ENCODE measurements at places on chromosomes 4 and X.
A peak's percentile ranks its signal among the peaks of the same experiment; 100 is the strongest.

DNA sequence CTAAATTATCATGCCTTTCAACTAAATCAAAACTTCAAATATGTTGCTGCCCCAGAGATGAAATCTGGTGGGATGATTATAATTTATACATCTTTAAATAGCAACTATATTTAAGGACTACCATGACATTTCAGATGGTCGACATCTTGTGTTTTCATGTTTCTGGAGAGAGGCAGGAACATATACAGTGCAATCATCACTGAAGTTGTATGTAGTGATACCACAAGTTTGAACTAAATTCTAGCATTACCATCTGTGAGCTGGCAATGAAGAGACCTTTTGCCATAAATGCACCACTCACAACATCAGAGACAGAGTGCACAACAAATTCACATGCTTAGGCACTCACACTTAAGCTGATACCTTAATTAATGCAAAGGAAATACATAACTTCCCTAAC, 196.4 kb upstream of the GPC4 start:
- no peak for DNase-seq

DNA sequence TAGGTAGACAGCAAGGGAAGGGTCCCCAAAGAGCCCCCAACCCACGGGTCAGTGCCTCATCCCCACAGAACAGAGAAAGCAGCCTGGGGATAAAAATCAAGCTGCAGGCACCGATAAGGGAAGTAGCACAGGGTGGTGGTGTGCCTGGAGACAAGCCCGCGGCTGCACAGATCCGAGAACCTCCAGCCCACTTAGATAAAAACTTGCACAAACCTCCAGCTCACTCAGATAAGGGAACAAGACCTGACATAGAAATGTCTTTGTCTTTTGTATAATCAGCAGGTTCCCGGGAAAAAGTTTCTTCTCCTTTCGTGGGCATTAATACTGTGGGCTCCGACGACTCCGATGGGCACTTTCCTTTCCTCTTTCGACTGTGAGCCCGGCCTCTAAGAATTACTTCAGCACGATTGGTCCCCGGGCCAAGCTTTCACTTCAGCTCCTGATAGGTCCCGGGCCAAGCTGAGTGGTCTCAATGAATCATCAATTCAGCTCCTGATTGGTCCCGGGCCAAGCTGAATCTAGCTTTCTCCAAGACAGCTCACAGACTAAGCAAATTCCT, 32.4 kb downstream of the PRDX4 start:
- no peak for DNase-seq

GRCh38 chrX:54891573-54891972, 29.1 kb upstream of the TRO start:
- DNase-seq: no peak

GRCh38 chr4:68693325-68694075, 23.0 kb upstream of the UGT2B15 start:
- no peak for DNase-seq

DNA sequence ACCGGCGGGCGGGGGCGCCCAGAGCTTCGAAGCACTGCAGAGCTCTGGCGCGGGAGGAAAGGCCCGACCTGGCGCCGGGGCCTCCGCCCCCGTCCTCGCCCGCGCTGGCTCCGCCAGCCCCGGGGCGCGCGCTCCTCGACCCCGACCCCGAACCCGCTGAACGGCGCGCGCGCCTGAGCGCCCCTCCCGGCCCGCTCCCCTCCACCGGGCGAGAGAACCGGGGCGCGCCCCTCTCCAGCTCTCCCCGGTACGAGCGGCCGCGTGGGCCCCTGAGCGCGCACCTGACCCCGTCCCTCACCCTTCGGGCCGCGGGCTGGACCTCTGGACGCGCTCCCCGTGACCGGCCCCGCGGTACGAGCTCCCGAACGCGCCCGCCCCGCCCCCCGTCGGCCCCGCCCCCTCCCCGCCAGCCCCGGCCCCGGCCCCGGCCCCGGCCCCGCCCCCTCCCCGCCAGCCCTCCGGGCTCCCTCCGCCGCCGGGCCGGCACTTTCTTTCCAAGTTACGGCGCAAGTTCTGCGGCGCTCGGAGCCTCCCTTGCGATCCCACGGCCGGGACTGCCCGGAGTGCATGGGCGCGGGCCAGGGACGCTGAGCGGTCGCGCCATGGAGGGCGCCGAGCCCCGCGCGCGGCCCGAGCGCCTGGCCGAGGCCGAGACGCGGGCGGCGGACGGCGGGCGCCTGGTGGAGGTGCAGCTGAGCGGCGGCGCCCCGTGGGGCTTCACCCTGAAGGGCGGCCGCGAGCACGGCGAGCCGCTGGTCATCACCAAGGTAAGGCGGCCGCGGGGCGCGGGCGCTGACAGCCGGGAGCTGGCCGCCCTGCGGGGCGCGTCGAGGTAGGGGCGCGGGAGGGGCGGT, at the start of gene SHROOM2:
SHROOM2 (plus strand) TSS at position 486 of the 854 bp plus-strand sequence; CDS start at position 603, 117 bp downstream.
- DNase-seq: no peak

- no peak for DNase-seq
Observed at GRCh38 chrX:18891548-18891945, 92.4 kb downstream of the PHKA2 start.

DNA sequence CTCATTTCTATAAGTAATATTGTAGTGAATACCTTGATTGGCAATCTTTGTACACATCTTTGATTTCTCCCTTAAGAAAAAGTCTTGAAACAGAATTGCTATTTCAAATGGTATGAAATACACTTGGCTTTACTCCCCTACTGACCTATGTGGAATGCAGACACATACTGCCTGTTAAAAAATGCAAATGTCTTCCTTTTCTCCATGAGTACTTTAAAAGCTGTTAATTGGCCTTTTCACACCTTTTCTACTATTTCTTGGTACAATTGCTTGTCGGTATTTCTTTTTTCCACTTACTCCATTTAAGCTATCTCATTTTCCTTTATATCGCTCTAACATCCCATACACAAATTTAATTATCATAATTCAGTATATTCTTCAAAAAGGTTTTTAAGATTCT, 87.2 kb downstream of the FRYL start:
- no peak for DNase-seq

DNA sequence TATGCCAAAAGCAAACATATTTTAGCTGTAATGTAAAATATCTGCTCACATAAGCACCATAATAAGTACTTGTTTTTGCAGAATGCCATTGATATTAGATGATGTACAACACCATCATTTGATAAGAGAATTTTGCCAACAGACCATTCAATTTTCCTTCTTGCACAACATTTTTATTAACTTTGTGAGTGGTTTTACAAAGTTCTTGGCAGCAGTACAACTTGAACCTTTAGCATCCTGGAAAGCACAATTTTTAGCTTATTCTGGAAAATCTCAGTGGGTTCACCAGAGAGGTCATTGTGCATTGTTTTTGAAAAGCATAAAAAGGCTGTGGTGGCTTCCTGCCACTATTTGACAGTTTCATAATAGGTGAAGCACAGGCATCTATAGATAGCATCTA, 26.4 kb upstream of the REPS2 start:
- DNase-seq: no peak

- DNase-seq: no peak
Observed at GRCh38 chr4:57370691-57371090, 260.5 kb upstream of the IGFBP7 start.

GRCh38 chr4:155973639-155974475, 20.2 kb upstream of the CTSO start:
- no peak for DNase-seq

DNA sequence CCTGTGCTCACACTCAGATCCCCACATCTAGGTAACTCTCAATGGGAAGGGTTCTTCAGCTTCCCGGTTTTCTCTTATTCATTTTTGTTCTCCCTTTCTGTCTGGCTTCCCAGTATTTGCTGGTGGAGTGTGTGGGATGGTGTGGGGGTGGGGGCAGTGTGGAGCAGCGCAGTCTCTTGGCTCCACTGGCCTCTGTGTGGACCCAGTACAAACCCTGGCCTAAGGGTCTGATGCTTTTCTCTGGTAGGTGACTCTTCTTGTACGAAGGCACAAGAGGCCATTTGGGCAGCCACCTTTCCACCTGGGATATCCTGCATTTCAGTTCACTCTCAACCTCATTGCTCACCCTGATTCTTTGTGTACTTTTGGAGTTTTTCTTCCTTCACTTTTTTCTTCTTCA, 71.3 kb downstream of the NBDY start:
- DNase-seq: no peak

- no peak for DNase-seq
Observed at GRCh38 chr4:179486570-179487335, 2044.5 kb upstream of the AGA start.

DNA sequence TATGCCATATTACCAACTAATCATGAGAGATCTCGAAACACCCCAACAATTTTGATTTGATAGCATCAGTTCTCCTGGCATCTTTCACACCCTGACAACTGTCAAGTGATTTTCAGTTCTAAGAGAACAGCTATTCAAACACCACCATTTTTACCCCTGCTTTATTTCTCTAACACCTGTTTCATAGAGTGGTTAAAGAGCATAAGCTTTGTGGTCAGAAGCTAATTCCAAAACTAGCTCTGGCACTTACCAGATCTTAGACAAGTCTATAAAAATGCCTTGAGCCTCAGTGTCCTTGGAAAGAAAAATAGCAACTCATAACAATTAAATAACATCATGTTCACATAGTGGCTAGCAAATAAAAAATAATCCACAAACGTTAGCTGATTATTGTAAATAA, 17.9 kb downstream of the PPA2 start:
- DNase-seq: no peak

DNA sequence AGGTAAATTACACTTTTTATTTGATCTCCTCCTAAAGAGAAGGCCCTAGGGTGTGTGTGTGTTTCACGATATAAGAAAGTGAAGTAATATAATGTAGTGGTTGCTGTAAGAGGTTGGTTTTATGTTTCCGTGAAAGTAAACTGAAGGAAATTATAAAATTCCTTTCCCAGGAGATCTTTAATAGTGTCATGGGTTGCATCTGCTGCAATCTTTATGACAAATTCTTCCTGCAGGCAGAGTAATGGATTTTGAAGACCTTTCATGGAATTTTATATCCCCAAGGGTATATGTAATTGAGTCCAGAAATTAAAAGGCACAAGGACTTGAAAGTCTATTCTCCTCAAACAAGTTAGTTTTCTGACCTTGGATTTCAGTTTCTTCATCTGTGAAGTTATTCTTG, 538.6 kb downstream of the ANKRD50 start:
- no peak for DNase-seq

- no peak for DNase-seq
Observed at GRCh38 chr4:89803915-89804314, 33.0 kb downstream of the SNCA start.

- DNase-seq: no peak
Observed at GRCh38 chrX:22963196-22963595, 36.6 kb upstream of the DDX53 start.

- no peak for DNase-seq
Observed at GRCh38 chr4:38983787-38984598, 48.2 kb downstream of the TMEM156 start.

DNA sequence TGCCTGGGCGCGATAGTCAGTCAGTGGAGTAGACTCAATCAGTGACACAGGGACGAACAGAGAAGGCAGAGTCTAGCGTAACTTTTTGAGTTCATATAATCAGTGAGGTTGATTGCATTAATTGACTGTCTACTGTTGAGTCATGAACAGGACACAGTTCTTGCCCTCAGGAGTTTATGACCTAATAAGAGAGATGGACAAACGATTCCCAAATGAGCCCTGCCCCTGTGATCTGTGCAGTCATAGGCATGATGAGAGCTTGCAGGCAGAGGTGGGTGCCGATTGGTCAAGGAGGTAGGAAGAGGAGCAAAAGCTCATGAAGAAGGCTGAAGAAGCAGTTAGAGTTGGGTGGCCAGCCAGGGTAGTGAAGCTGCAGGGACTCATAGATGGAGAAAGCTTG, 57.1 kb downstream of the ADD1 start:
- no peak for DNase-seq

GRCh38 chrX:133461231-133461630, 45.9 kb upstream of the GPC4 start:
- no peak for DNase-seq

- peak; percentile 15 for DNase-seq
Observed at GRCh38 chr4:172892300-172892699, 276.3 kb upstream of the GALNT7 start.

GRCh38 chr4:16048619-16049419, 35.0 kb downstream of the PROM1 start:
- DNase-seq: no peak

DNA sequence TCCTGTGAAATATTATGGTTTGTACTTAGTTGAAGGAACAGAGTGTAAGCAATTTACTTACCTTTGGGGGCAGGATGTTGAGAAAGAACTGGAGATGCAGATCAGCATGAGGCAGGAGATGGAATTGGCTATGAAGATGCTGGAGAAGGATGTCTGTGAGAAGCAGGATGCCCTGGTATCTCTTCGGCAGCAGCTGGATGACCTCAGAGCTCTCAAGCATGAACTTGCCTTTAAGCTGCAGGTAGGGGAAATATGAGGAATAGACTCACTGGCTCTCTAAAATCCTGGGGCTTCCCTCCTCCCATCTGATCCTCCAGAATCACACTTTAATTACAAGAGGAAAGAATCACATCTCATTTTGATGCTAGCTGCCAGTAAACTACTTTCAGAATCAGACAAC, 51.0 kb downstream of the GRSF1 start:
- DNase-seq: no peak

GRCh38 chrX:116239944-116240840, 69.6 kb downstream of the AGTR2 start:
- DNase-seq: no peak

DNA sequence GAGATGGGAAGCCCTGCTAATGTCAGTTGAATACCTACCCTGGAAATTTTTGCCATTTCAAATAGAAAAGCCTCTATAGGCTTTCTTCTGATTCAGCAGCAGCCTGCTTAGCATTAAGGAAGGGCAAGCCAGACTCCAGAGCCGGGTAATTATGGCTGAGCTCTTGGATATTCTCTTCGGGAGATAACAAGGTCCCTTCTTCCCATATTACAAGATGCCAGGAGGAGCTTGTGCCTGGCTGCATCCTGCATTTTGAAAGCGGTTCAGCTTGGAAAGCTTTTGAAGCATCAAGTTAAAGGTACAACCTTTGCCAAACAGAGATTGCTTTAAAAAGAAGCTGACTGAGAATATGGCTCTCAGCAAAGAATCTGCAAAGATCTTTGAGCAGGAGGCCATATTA, 399.6 kb upstream of the RPS6KA3 start:
- DNase-seq: no peak

DNA sequence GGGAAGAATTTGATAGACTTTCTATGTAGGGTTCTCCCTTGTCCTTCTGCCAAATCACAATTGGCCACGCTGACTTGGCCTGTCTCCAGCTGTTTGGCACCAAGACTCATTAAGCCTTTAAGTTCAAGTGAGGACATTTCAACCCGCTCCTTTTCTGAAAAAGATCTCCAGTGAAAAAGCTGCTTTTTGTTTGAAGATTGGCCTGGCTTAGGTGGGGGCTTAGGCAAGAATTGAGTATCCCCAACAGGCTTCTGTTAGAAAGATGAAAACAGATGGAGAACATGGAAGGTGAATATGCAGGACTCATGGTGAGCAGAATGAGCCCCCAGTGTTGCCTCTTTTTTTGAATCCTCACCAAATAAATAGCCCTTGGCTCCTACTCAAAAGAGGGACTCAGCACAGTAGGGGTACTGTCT, 28.5 kb upstream of the LIMCH1 start:
- no peak for DNase-seq
